Hematopoietic multipotent progenitor cell treated with erythropoietin and hydrocortisone succinate and interleukin-3 and kit ligand, for 8 days (in vitro differentiated cells): ENCODE measurements at places on chromosomes 5 and 9.

DNA sequence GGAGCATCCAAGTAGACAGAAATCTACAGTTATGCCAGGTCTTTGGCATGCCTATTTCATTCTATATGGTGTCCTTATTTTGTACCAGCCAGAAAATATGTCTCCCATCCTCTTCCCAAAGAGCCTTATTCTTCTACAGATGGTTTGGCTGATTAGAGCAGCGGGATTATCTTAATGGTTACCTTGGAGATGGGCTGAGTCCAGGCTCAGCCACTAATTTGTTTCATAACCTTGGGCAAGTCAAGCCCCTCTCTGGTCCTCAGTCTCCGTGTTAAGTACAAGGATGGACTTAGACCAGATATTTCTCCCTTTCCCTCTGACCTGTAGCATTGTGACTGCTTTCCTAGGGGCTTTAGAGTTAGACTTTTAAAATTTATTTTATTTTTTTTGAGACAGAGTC lies 11.1 kb upstream of the GLE1 start:
- DNase-seq = no peak

DNA sequence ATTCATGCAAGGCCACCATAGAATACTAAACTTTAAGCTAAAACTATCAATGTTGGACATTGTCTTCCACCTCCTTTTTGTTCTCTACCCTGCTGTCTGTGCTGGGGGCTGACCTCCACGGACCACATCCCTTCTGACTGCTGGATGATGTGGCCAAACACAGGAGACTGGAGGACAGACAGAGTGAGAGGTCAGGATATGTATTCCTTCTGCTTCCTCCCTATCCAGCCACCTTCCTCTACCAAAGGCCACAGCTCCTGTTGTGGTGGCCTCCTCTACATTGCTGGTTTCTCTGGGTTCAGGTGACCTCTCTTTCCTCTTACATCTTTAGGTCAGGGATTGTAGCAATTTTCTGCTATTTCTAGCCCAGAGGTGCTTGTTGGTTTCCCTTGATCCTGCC lies 148.1 kb downstream of the ACTBL2 start:
- DNase-seq = no peak

- no peak for DNase-seq
These were observed 1722.5 kb upstream of the ACO1 start for GRCh38 chr9:30661925-30662324.

- no peak for DNase-seq
These were observed 659.0 kb upstream of the ARRDC3 start for GRCh38 chr5:92041911-92042660.

DNA sequence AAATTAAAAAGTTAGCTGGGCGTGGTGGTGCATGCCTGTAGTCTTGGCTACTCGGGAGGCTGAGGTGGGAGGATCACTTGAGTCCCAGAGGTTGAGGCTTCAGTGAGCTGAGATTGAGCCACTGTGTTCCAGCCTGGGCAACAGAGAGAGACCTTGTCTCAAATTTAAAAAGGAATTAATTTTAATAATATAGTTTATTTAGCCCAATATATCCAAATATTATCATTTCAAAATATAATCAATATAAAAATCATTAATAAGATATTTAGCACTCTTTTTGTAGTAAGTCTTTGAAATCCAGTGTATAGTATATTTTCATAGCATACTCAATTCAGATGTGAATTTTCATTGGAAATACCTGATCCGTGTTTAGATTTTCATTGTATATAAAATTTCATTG lies 43.2 kb upstream of the ORM1 start:
- no peak for DNase-seq

DNA sequence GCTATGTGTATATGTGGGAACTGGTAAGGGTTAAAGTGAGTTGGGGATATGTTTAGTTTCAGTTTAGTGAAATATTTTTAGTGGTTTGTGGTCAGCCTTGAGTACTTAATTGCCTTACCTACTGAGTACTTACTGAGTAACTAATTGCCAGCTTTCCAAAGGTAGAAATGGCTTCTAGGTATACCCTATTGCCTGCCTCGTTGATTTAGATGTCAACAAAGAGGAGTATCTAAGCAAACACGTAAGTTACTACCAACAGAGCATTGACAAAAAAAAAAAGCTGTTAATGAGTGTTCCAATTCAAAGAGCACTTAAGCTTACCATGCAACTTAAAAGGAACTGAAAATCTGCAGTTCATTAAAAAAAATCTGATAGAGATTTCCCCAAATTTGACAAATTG lies 8.8 kb downstream of the ATP10B start:
- DNase-seq = no peak
